ENCODE measurements at places on chromosomes 11 and 22.

DNA sequence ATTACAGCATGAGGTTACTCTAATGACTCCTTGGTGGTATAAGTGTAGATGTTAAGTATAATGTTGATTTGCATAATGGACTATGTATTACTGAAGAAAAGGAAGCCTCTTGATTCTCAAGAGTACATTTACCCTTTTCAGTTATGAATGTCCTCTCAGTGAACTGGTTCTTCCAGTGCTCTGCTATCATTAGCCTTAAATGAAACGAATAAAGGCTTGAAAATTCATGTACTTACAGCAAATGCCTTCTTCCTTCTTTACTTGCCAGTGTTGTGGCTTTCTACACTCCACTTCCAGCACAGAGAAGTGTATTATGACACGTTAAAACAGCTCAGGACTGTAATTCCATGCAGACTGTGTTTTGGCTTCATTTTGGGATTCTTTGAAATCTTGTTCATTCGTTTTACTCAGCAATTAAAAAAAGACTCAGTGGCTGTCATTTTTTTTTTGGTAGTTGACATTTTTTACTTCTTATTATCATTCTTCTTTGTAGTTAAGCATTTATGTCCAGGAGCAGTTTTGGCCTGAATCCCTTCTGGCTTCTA lies 96.9 kb downstream of the MTMR3 start:
- no peak for DNase-seq

DNA sequence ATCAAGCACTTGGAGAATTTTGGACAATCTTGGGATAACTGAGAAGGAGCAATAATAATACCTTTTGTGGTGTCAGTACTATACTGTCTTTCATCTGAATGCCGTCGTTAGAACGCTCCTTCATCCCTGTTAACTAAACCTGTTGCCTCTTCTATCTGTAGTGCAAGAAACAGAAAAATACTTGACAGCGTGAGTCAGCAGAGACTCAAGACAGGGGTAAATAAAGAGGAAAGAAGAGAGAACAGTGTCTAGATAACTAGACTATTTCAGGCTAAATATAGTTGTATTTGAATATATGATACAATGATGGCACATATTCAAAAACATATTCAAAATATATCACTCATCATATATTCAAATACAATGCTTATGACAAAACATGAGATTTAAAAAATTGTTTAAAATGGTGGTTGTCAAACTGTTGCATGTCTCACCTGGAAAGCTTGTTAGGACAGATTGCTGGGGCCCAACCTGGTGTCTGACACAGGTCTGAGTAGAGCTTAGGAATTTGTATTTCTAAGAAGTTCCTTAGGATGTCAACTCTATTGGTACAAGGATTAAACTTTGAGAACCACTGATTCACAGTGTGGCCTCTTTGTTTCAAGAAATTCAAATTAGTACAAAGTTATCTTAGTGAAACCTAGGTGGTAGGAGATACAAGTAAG lies 17.4 kb downstream of the OOSP4A start:
- no peak for DNase-seq

GRCh38 chr11:45939836-45940235 lies 17.4 kb downstream of the LARGE2 start:
- no peak for DNase-seq

- no peak for DNase-seq
Measured at GRCh38 chr22:44678556-44679305, 23.3 kb upstream of the PRR5 start.

DNA sequence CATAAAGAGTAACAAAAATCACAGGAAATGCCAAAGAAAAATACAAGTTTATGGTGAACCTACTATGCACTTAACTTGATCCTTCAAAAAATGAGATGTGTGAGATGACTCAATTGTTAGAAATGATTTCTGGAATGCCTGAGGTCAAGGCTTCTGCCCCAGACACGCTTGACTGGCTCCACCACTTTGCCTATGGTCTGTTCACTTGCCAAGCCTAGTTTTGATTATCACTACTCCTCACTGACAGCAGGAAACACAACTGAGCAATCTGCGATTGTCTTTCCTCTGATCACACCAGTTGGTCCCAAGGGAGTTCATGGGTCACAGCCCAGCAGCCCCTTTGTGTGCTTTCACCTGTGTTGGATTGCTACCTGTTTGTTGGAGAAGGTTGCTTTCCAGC lies 20.6 kb upstream of the PRDM10 start:
- DNase-seq = peak; percentile 74

- DNase-seq = no peak
Measured at GRCh38 chr11:13287036-13287435, 9.4 kb downstream of the BMAL1 start.

- DNase-seq = no peak
Measured at GRCh38 chr11:16883174-16883573, 131.0 kb downstream of the PLEKHA7 start.
